ENCODE measurements at places on chromosomes 7 and 10. TPM values are rescaled to one million over a fixed set of nuclear protein-coding genes. Genes with fewer than 3 reads are reported as not detected.

PRPS1L1 gene
- total RNA-seq: not detected

TMEM248 gene
- total RNA-seq: 105 TPM

CCDC146 gene
- total RNA-seq: 24.0 TPM

VSTM4 gene
- total RNA-seq: 0.38 TPM

PHKG1 gene
- 5.0 TPM for total RNA-seq

DNA sequence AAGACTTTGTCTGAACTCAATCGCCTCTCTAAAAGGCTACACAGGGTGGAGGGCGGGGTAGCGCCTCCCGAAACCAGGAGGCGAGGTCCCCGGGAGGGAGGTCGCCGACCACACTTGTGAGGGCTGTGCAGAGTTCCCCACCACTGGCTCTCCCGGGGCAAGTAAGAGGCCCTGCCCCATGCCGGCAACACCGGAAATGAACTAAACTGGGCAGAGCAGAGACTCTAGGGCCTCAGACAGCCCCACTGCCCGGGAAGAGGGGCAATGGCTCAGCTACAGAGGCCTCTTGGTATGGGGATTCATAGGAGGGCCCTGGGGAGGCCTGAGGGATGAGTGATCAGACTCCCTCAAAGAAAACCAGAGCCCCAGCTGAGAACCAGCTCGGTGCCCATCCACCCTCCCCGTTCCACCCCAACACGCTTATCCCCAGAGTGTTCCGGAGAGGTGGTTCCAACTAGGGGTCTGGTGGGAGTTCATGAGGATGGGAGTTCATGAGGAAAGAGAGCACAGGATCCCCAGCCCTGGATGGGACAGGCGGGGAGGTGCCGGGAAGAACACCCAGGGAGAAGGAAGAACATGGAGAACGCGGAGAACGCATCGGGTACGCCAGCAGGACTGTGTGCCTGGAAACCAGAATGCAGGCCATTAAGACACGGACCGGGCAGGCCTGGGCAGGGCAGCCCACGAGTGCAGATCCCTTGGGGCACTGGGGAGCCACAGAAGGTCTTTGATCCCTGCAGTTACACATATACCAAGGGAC is 89.4 kb upstream of the MYL10 start:
- DNase-seq: no peak
- peaks cover 9% of the 10 kb centered on the region for H3K4me1 ChIP-seq
- peak overlapping the region; percentile 67 for H3K27ac ChIP-seq
- no peaks in the 10 kb centered on the region for H3K27me3 ChIP-seq

DNA sequence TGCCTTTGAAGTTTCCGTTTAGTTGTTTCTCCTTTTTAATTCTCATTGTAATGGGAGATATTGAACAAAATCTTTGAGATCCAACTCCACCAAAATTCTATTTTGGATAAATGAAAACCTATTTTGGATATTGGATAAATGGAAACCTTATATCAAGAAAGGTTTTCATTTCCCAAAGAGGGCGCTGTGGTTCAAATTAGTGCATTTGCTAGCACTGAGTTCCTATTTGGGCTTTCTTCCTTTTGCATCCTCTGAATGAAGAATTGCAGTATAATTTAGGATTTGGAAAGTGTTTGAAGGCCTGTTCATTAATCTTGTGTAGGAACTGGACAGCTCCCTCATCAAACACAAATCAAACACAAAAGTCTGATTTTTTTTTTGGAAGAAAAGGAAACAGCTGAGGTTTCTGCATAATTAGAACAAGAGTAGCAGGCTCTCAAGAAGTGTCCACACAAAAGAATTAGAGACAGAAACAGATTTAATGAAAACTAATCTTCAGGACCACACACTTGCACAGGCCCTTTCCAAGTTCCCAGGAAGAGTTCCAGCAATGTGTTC is 80.8 kb upstream of the KLF14 start:
- no peaks in the 10 kb centered on the region for H3K4me1 ChIP-seq
- no peaks in the 10 kb centered on the region for H3K27me3 ChIP-seq
- no peak for DNase-seq

DNA sequence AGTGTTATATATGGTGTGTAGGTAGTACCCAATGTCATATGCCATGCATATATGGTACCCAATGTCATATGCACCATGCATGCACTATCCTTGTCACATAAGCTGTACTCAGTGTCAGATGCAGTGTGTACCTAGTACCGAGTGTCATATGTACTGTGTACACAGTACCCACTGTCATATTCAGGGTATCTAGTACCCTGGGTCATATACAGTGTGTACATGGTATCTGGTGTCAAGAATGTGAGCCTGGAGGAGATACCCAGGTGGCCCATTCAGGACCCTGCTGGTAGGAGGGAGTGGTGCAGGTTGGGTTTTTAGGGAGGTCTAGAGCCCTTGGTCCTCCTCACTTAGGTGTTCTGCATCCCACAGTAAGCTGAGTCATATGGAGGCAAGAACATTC is 1.8 kb downstream of the ZMYND11 start:
- peaks cover 14% of the 10 kb centered on the region for H3K4me1 ChIP-seq
- H3K4me3 ChIP-seq: no peak overlapping the region
- H3K27me3 ChIP-seq: no peaks in the 10 kb centered on the region
- no peaks in the 10 kb centered on the region for H3K36me3 ChIP-seq

DNA sequence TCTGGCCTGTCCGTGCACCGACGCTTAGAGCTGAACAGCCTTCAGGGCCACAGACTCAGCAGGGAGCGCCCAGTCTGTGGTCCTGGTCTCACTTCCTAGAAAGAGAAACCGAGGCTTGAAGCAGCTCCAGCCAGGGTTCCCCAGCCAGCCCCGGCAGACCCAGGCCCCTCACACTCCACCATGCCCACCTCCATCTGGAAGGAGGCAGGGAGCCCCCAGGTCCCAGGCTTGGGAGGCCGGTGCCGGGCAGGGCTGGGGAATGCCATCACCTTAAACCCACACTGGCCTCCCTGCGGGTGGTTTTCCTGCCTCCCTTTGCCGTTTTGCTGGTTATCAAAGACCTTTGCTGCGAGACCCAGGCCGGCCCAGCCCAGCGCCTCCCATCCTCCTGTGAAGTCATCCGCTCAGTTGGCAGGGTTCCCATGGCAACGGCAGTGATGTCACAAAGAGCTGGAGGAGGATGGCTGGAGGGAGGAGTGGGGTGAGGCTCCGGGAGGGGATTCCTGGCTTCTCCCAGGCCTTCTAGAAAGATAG is 24.0 kb downstream of the ELFN1 start:
- no peaks in the 10 kb centered on the region for H3K36me3 ChIP-seq
- no peak overlapping the region for H3K27ac ChIP-seq
- no peaks in the 10 kb centered on the region for H3K27me3 ChIP-seq
- no peak for DNase-seq
- no peaks in the 10 kb centered on the region for H3K4me1 ChIP-seq
- H3K4me3 ChIP-seq: no peak overlapping the region
